ENCODE measurements at places on chromosomes 3 and 15.

- no peak for DNase-seq
Observed at GRCh38 chr15:45715528-45715927, 80.7 kb downstream of the SQOR start.

DNA sequence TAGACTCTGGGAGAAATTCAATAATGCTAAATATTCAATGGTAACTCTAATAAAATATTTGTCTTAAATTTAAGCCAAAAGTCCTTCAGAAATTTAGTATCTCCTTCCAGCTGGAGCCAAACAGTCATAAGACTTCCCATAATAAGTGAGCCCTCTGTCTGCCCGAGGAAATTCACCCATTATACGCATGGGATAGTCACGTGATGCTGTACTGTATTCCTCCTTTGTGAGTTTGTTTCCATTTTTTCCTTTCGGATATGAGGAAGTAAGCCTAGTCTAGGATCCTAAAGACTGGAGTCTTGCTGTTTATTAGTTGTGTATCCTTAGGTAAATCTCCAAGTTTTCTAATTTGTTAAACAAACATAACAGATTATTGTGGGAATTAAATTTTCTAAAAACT lies 110.4 kb upstream of the PLAAT1 start:
- no peak for DNase-seq

DNA sequence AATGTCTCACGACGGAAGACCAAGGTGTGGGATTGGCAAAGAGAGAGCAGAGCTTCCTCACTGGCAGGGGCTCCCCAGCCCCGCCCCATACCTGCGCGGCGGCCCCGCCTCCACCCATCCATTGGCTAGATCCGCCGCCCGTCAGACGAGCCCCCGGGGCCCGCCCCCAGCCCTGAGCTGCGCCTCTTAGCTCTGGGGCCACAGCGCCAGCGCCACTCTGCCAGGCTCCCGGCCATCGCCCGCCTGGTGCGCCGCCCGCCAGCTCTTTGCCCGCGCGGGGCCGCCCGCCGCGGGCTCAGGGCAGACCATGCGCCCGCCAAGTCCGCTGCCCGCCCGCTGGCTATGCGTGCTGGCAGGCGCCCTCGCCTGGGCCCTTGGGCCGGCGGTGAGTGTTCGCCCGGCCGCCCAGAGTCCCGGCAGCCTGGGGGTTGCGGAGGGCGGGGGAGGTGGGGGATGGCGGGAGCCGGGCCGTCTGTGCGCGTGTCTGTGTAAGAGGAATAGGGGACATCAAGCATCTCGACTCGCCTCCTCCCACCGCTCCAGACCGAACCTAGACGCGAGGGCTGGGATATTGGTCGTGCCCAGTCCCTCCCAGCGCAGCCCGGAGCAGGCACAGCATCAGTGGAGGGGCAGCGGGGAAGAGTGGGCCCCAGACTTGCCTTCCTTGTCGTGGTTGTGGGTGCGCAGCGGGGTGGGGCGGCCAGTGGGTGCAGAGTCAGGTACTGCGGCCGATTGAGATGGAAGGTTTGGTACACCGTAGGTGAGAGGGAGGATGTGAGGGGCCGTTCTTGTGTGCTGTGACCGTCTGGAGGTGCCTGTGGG lies at the start of gene VIPR1:
VIPR1 (plus strand) TSS at position 215 of the 822 bp plus-strand sequence; CDS start at position 308, 93 bp downstream.
- DNase-seq, result peak; percentile 84

- DNase-seq, result no peak
Observed at GRCh38 chr3:197957790-197958133, 2.3 kb upstream of the LMLN start.

DNA sequence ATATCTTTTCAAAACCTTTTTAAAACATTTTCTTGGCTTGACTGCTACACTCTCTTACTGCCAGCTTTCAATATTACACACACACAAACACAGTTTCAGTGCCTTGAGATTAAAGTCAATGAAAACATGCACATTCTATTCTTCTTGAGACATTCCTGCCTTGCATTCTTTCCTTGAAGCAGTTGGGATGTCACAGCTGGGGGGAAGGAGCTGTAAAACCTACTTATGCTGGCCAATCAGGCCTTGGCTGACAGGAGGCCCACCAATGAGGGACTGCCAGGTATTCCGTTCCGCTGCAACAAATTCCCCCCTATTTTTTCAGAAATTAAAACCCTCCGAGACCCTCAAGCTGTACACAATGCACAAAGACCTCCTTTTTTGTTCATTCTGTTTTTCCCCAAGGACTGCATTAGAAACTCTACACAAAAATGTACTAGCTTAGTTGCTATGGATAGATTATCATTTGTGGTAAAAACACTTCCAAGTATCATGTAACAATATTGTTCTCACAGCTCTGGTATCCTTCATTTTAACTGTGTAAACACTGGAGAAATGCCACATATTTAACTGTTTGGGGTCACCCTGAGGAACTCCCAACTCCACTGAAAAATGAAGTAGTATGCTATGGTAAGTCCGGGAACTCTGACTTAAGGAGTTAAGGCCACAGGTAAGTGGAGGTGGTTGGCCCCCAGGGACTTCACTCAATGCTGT lies 18.5 kb downstream of the FSTL1 start:
- DNase-seq, result no peak

DNA sequence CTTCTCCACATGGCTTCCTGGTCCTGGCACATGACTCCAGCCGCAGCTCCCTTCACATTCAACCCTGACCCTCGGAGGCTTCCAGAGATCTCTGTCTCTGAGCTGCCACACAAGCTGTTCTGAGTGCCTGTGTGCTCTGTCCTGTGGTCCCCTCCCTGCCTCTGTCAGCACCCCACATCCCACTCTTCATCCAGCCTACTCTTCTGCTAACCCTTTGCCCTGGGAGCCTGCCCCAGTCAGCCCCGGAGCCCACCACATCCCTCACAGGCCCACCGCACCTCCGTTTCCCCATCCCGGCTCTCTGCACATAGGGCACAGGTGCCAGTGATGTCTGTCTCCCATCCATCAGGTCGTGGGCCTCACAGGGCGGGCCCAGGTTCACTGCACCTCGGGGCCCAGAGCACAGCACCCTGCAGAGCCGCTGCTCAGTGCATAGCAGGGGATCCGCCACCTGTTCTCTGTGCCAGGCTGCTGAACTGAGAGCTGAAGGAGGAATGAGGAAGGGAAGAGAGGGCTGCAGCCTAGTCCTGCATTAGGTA lies 133.6 kb downstream of the UACA start:
- DNase-seq, result no peak

DNA sequence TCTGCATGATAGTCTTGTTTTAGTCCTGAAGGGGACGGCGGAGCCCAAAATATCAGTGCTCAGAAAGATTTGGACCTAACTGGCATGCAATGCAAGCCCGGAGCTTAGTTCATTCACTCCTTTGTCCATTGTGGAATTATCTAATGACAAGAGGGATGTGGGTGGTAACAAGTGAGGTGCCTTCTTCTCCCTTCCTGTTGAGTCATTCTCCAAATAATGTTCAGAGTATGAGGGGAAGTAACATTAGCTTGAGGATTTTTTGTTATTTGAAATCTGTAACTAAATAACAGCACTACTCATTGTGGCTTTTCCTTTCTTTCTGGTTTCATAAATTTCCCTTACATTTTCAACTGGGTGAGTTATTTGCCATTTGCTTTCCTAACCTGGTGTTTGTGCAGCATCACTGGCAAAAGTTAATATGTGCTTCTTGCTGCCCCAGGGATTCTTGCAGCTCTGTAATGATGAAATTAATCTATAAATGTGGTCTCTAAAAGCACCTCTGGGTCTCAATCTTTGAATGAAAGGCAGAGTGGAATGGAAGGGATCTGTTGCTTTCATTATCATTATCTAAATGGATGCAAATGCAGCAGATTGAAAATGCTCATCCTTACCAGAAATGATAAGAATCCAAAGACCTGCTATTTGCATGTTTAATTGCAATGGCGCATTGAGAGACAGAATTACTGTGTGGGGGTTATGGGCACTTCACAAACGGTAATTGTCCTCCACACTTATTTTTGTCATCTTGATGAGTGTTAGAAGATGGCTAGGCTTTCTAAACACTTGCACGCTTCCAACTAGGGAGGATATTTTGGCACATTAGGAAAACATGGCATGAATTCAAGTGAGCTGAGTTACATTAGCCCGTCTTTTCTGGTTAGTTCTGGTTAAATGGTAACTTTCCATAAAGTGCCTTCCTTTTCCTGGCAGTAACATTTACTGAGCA lies 89.9 kb upstream of the MITF start:
- no peak for DNase-seq

GRCh38 chr3:12222775-12223485 lies 64.2 kb upstream of the TIMP4 start:
- no peak for DNase-seq

DNA sequence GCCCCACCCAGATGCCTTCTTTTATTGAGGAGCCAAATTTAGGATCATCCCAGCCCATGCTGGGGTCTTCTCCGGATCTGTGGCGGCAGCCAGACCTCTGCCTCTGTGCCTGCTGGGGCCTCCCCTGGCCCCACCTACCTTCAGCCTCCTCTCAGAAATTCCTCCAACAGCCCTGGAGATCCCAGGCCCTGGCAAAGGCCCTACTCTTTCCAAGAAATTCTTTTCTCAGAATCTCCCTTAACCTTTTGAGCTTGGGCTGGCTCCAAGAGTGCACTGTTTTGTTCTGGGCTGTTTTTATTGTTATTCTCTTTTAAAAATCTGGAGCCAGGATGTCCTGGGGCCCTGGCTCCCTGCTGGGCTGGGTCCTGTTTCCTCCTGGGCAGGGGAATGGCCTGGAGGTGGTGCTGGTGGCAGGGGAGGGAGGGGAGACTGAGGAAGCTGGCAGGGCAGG lies 57.8 kb downstream of the GRIP2 start:
- DNase-seq, result no peak

DNA sequence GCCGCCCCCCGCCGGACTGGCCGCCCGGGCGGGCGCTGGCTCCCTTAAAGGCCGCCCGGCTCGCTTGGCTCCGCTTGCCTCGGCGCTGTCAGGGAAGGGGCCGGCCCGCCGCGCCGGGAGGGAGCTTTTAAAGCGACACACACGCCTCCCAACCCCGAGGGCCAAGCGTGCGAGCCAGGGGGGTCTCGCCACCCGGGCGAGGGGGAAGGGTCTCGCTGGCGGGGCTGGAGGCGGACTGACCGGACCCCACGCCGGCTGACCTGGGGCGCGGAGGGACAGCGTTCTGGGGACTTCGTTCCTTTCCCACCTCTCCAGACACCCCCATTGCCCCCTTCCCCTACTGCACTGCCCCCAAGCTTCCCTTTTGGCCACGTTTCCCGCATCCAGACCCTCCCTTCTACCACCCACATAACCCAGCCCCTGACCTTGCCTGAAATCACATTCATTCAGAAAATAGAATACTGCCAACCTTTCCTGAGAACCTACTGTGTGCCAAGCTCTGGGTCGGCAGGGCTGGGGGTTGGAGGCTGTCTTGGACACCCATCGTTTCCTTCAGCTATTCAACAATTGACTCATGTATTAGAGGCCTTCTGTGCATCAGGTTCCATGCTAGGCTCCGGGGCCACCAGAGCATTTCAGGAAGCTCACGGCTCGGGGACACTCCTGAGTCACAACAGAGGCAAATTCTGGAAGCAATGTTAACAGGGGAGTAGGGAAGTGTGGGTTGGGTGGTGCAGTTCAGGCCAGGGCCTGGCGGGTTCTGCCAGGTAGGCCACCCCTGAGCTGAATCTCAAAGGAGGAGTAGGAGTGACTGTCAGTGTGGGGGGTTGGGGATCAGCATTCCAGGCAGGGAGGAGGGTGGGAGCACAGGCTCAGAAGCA lies at the start of gene INSYN1:
INSYN1 (minus strand) TSS at position 102 of the 881 bp plus-strand sequence. CDS start 2,221 bp downstream, outside the sequence.
- no peak for DNase-seq

GRCh38 chr15:75148280-75148679 lies 53.4 kb upstream of the C15orf39 start:
- DNase-seq, result no peak

GRCh38 chr3:32733631-32734229 lies 48.7 kb downstream of the CNOT10 start:
- DNase-seq, result no peak
